ENCODE measurements at places on chromosomes 6 and 20.

DNA sequence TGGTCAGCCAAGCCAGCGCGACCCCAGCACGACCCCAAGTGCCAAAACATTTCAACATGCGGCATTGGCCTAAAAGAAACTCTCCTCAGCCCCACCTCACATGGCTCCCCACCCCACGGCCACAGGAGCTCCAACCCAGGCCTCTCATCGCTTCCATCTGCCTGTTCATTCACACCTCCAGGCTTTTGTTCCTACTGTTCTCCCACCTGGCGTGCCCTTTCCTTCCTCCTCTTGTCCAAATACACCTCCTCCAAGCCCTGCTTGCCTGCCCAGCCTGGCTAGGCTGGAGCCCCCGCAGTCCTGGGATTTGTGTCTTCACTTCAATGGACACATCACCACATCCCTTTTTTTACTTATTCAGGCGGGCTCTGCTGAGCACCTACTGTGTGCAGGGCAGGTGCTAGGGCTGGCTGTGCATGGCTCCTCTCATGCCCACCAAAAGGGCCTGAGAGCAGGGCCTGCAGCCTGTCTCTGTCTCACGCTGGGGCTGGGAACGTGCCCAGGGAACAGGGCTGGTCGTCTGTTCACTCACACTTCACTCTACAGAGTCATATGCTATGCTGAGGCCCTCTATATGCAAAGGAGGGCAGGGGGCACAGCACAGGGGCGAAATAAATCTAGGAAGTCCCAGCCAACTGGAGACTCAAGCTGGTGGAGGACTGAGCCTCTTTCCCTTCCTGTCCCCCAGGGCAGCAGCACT lies 61.1 kb downstream of the GRM4 start:
- no peak for DNase-seq

- DNase-seq = no peak
Measured at GRCh38 chr6:141394565-141395051, 738.1 kb upstream of the GJE1 start.

DNA sequence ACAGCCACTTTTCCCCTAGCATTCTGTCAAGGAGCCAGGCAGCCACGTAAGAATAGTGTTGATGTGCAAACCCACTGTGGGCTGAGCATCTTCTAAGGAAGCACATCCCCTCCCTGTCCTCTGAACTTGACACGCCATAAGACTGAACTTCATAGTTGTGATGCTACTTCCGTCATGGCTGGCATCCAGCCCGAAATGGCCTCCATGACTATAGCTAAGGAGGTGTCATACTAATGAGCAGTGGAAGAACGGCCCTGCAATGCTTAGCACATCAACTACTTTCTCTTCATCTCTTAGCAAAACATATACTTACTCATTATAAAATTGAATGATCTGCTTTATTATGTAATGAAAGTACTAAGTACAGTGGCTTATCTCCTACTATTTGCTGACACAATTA lies 110.2 kb downstream of the GJA10 start:
- no peak for DNase-seq

DNA sequence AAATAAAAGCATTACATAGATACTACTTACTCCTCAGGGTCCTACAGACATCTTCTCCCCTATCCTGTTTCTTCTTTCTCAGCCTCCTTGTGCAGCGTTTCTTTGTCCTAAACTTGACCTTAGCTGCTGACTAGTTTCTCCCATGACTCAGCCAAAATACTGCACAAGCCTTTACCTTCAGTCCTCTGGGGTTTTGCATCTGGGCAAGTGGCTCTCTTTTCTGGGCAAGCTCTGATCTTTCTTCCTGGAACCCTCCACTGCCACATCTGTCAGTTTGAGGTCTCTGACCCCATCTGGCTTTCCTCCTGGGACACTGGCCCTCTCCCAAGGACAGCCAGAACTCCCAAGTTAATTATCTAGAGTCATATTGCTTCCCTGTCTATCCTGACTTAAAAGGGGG lies 838.4 kb downstream of the DHX35 start:
- no peak for DNase-seq

DNA sequence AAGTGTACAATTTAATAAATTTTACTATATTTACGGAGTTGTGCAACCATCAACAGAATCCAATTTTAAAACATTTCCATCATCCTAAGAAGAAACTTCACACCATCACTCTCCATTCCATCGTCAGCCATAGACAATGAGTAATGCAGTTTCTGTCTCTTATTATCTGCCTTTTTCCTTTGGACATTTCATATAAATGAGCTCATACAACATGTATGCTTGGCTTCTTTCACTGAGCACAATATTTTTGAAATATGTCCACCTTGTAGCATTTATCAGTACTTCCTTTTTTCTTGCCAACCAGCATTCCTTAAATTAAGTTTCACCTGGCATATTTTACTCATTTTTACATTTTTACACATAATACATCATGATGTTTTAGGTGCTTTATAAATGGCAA lies 22.7 kb upstream of the HIVEP1 start:
- DNase-seq = no peak

- DNase-seq = peak; percentile 66
Measured at GRCh38 chr20:38460040-38460623, 12.5 kb upstream of the RALGAPB start.

DNA sequence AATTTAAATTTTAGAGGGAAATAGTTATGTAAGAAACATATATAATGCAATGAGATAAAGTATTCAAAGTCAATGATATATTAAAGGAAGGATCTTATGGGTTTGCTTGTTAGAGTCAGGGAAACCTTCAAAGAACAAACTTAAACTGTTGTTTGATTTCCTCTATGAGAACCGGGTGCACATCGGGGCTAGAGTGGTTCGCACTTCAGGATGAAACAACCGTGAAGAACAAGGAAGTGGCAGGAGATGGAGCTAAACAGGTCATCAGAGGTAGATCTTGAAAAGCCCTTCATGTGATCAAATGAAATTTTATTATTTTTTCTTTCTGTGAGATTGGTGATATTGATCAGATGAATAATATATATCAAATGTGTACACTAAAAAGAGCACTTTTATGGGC lies 951.9 kb upstream of the FLRT3 start:
- DNase-seq = no peak

Data from right renal pelvis (tissue), 4 donors.